ENCODE measurements at places on chromosomes 12 and 14.

DNA sequence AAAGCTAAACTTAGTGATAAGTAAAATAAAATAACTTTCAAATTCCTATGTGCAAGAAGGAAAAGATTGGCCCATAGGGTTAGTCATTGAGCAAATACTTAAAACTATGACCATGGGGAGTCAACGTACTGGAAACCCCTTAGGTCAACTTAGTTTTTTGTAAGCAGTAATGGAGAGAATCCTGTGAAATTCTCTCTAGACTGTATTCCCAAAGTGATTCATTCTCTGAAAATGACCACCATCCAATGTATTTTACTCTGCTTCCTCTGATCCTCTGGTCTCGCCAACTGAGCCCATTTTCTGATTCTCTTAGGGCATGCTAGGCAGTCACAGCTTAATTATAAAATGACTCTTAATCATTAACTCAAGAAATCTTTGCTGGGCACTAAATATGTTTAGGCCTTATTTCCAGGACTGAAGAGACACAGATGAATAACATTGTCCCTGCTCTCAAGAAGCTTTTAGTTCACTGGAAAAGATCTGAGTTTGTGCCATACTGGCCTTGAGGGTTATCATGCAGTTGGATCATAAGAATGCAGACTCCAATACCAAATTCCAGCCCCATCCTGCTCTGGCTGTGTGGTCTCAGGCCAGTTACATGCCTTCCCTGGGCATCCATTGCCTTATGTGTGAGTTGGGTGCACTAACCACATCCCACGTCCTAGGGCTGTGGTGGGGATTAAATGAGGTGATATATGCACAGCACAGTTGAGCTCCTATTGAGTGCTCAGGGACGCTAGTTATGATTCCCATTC, 732.4 kb downstream of the AACS start:
- DNase-seq = no peak

DNA sequence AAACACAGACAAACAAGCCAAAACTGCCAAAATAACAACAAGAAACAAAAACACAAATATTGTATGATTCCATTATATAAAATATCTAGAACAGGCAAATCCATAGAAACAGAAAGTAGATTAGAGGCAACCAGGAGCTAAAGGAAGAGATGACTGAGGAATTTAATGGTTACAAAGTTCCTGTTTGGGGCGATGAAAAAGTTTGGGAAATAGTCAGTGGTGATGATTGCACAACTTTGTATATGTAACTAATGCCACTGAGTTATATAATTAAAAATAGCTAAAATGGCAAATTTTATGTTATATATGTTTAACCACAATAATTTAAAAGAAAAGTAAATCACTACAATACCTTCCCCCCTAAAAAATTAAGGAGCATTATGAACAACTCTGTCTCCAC, 24.5 kb downstream of the GNPTAB start:
- DNase-seq = no peak

- no peak for DNase-seq
Observed at GRCh38 chr14:104363891-104364760, 215.4 kb upstream of the C14orf180 start.

- DNase-seq = no peak
Observed at GRCh38 chr14:93978735-93979134, 2.4 kb upstream of the ASB2 start.

GRCh38 chr12:108806346-108806745, 51.0 kb downstream of the SSH1 start:
- no peak for DNase-seq

DNA sequence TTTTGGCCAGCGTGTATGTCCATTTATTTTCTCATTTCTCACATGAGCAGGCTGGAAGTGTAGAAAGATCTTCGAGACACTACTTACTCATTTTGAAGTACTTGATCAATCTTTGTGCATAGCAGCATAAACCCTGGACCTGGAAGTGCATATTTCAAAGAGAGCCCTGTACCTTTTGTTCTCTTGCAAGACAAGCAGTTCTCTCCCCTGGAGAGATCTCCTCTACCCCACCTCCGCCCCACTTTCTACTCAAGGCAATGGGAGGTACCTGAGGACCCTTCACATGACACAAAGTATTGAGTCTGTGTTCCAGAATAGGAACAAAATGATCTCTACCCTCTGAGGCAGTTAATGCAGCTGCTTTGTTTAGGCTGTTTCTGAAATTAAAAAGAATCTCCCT, 27.4 kb upstream of the RASSF3 start:
- no peak for DNase-seq

- DNase-seq = no peak
Observed at GRCh38 chr12:66589095-66589494, 89.8 kb downstream of the GRIP1 start.

Data from HT1080 (cell line).